ENCODE measurements at places on chromosomes 4 and X.

DNA sequence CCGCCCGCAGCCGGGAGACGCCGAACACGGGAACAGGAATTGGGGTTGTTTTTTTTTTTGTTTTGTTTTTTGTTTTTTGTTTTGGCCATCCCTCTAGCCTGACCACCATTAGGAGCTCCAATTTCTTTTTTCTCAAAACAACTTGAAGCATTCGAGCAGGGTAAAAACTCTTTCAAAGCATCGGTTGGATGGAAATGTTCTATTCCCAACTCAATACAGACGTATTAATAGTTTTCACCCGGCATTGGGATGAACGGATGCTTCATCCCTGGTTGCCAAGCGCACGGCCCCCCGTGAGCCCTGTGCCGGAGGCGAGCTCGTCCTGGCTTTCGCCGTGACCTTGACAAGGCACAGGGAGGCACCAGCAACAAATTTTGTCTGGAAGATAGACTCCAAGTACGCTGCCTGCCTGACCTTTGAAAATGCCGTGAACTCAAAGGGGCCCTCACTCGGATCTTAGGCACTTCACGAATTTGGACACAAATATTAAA, 352 bp upstream of the MAP3K15 start:
- DNase-seq = no peak

- no peak for DNase-seq
Observed at GRCh38 chr4:71025654-71026053, 32.2 kb downstream of the DCK start.

DNA sequence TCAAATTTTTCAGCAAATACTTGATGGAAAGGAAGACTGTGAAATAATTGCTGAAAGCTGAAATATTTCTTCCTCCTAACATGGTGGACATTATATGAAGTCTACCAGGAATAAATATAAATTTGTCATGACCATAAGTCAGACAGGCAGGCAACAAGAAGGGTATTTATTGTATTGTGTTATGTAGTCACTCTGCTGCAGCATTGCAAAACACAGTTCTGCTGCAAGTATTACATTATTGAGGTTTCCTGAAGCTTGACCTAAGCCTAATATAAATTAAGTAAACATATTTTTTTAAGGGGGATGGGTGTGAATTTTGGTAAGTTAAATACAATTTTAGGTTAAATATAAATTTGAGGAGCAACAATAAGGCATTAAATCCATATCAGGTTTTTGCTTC, 60.2 kb upstream of the MAOA start:
- no peak for DNase-seq

GRCh38 chr4:106618956-106619355, 250.4 kb upstream of the GIMD1 start:
- DNase-seq = no peak

- no peak for DNase-seq
Observed at GRCh38 chr4:154389148-154389547, 102.5 kb downstream of the DCHS2 start.

DNA sequence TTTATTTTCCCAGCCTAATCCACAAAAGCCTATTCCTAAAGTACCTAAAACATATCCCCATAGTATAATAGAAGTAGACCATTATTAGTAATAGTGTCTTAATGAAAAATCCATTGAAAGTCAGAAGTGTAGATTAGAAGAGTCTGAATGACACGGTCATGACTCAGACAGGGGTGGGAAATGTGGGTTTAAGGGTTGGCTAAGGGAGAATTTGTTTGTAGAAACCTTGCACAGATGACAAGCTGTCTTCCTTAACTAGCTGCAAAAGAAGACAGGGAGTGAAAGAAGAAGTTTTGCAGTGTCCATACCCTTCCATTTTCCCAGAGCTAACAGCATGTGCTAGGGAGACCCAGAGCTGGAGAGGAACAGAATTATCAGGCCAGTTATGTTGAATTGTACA, 242.7 kb upstream of the ETNPPL start:
- no peak for DNase-seq

DNA sequence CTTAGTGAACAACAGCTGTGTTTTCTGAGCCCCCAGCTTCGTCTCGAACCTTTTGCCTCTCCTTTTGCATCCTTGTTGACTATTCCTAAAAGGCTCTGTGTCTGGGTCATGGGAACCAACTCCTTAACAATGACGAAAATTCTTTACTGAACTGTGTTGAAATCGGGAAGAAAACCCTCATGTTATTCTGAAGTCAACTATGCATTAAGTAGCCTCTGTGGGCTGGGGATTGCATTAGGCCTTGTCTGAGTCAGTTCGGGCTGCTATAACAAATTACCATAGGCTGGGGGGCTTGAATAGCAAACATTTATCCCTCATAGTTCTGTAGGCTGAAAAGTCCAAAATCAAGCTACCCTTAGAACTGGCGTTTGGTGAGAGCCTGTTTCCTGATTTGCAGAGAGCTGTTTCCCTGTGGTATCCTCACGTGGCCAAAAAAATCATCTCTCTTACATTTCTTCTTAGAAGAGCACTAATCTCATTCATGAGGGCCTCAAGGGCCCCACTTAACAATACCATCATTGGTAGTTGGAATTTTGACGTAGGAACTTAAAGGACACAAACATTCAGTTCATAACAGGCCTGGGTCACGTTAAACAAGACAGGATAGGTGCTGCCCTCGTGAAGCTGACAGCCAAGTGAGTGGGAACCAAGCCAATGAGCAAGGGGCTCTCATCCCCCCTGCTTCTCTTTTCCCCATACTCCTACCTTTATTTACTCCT, 75.9 kb downstream of the CLNK start:
- no peak for DNase-seq

DNA sequence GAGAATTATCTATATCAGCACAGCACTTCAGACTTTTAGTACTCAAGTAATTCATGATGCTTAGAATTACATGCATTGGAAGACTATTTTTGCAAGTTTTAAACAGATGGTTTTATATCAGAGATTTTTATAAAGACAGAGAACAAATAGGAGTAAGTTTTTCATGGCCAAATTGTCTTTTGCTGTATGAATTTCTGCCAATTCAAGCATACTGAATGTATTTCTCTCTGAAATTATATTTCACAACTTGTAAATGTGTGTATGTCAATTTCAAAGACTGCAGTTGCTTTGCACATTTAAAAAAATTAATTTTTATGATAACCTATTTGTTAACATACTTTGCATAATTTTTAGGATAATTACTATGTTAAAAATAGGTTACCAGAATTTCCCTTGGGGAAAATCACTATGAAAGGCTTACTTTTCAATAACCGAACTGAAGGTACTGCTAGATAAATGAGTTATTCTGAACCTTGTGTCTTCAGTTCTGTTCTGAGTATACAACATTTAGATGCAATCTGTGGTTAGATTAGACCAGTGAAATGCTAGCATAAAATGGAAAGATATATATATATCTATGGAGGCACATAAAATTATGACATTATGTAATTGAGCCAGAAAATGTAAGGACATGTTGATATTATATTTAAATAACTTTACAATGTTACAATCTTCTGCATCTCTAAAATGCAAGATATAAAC, 1344.2 kb upstream of the PABPC4L start:
- no peak for DNase-seq

GRCh38 chr4:64774626-64775025, 365.4 kb upstream of the TECRL start:
- DNase-seq = no peak

DNA sequence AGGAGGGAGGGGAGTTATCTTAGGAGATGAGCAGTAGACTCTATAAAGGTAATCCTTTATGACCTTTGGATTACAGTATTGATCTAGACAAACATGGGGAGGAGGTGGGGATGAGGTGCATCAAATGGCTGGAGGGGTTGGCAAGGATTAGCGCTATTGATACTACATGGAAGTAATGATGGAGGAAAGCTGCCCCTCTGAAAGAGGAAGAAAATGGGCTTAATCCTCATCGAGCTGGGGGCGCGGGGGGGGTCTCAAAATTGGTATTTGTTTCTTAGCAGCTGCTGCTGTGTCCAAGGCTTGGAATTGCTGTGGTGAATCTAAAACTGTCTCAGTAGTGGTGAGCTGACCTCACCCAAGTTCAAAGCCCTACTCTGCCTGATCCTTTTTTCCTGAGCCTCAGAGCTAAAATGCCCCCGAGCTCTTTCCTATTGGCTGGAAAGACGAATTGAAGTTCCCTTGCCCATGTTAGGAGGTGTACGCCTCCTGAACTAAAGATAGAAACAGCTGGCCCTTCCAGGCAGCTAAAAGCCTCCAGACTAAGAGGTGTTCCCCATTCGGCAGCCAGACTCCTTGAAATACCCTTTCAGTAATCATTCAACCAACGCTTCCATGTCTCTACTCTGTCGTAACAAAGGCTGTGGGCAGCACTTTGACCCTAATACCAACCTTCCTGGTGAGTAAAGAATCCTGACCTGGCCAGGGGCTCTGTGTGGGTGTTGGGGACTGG, at the start of gene ITGB1BP2:
Gene ITGB1BP2, plus strand, starts transcription at position 556 of the 730 bp plus-strand sequence. Its CDS starts 57 bp downstream, at position 613.
- DNase-seq = no peak

DNA sequence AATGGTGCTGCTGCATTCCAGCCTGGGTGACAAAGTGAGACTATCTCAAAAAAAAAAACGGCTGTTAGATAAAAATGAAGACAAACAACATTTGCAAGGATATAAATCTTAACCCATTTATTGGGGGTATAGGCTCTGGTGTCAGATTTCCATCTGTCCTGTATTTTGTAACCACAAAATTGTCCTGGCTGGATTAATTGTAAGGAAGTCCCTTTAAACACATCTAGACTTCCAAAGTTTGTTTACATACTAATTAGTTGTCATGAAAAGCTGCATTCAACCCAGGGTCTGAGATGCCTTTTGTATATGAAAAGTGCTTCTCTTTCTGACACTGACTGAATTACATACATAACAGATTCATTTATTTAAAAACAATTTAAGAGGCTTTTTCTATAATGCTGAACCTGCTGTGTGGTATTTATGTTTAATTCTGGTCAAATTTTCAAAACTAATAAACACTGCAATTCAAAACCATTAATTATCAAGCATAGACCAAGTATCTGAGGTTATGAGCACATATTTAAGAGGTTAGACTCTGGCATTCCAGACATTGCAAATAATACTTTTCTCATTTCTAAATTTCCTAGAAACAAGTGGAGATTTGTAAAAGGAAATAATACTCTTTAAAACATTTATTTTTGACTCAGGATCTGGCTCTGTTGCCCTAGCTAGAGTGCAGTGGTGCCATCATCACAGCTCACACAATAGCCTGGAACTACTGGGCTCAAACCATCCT, 17.5 kb upstream of the UGDH start:
- no peak for DNase-seq

- no peak for DNase-seq
Observed at GRCh38 chrX:109710181-109710580, 22.9 kb downstream of the ACSL4 start.

GRCh38 chr4:159446266-159446976, 343.5 kb downstream of the RAPGEF2 start:
- peak; percentile 36 for DNase-seq

DNA sequence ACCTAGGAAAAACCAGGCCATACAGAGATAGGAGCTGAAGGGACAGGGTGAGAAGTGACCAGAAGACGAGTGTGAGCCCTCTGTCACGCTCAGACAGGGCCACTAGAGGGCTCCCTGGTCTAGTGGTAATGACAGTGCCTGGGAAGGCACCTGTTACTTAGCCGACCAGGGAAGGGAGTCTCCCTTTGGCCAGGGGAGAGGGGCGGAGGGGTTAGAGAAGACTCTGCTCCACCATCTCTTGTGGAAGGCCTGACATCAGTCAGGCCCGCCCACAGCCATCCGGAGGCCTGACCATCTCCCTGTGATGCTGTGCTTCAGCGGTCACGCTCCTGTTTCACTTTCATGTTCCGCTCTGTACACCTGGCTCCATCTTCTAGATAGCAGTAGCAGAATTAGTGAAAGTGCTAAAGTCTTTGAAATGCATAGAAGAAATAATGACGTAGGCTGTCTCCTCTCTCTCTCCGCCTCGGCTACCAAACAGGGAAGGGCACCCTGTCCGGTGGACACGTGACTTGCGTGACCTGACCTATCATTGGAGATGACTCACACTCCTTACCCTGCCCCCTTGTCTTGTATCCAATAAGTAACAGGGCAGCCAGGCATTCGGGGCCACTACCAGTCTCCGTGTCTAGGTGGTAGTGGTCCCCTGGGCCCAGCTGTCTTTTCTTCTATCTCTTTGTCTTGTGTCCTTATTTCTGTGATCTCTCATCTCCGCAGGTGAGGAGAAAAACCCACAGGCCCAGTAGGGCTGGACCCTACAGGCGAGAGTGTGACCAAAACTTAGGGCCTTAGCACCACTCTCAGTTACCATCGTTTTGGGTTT, 26.7 kb downstream of the HTT-AS start:
- no peak for DNase-seq

DNA sequence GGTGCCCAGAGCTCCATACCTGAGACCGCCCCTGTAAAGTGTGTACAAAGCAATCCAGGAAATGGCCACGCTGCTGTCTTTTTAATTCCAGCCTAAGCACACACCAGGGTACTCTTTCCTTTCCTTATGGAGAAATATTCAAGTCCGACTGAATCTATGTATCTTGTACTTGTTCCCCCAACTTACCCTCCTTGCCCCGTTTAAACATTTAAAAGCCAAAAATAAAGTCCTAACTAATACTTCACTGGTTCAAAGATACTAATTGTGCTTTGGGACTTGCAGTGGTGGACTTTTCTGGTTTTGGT, 731 bp upstream of the AMMECR1 start:
- no peak for DNase-seq

DNA sequence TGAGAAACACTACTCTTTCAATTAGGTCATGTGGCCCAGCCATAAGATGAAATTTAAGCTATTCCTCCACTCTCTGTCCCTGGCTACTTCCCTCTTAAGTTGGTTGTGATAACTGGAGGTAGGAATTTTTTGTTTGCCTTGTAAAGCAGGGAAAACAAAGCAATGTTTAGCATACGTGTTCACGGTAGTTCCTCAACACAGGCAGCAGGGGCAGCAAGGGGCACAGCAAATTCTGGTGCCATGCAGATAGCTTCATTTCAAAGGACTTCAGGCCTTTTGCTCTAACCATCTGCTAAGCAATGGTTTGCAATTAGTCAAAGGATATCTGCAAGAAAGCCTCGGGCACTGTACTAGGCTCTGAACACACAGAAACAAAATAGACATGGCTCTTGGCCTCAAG, 330.2 kb downstream of the ZIC3 start:
- no peak for DNase-seq

- no peak for DNase-seq
Observed at GRCh38 chrX:152989292-152989658, 4.6 kb downstream of the PNMA5 start.

GRCh38 chr4:184392748-184393559, 81.4 kb downstream of the IRF2 start:
- DNase-seq = no peak

GRCh38 chr4:185656467-185656931, 121.2 kb upstream of the PDLIM3 start:
- no peak for DNase-seq

DNA sequence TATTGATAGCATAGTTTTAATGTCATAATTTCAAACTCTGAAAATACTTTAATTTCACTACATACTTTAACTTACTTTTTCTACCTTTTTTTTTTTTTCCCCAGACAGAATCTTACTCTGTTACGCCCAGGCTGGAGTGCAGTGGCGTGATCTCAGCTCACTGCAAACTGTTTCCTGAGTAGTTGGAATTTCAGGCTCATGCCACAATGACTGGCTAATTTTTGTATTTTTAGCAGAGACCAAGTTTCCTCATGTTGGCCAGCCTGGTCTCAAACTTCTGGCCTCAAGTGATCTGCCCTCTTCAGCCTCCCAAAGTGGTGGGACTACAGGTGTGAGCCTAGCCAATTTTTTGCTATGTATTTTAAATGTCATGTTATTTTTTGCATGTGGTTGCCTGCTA, 741.6 kb downstream of the TRAM1L1 start:
- no peak for DNase-seq
